ENCODE measurements at places on chromosomes 7 and 10.

GRCh38 chr7:80837345-80837744 is 81.5 kb downstream of the SEMA3C start:
- DNase-seq: no peak

- DNase-seq: no peak
These were observed 76.8 kb downstream of the PTN start for GRCh38 chr7:137266764-137267163.

DNA sequence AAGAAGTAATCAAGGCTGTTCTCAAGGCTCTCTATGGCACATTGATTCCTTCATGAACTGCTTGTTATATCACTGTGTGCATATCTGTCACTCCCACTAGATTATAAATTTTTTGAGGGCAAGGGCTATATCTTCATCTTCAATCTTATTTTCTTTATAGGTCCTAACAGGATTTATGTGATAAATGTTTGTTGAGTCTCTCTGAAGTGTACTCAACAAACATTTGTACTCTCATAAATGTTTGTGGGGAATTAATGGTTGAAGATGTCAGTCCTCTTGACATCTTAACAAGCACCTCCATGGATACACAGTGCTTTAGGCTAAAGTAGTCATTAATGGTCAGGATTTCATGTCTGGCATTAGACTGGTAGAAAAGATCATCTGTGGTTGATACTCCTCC is 143.2 kb downstream of the RNLS start:
- DNase-seq: no peak

DNA sequence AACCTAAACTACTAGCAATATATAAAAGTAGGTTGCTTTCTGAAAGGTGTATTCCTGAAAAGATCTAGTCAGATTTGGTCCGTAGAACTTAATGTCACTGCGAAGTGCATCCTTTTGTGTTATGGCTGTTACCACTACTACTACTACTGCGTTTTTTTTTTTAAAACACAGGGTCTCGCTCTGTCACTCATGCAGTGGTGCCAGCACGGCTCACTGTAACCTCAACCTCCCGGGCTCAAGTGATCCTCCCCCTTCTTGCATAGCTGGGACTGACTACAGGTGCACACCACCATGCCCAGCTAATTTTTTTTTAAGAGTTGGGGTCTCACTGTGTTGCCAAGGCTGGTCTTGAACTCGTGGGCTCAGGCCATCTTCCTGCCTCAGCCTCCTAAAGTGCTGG is 14.5 kb downstream of the WIPI2 start:
- DNase-seq: no peak

- DNase-seq: no peak
These were observed 138.9 kb downstream of the CACNB2 start for GRCh38 chr10:18279173-18279572.

DNA sequence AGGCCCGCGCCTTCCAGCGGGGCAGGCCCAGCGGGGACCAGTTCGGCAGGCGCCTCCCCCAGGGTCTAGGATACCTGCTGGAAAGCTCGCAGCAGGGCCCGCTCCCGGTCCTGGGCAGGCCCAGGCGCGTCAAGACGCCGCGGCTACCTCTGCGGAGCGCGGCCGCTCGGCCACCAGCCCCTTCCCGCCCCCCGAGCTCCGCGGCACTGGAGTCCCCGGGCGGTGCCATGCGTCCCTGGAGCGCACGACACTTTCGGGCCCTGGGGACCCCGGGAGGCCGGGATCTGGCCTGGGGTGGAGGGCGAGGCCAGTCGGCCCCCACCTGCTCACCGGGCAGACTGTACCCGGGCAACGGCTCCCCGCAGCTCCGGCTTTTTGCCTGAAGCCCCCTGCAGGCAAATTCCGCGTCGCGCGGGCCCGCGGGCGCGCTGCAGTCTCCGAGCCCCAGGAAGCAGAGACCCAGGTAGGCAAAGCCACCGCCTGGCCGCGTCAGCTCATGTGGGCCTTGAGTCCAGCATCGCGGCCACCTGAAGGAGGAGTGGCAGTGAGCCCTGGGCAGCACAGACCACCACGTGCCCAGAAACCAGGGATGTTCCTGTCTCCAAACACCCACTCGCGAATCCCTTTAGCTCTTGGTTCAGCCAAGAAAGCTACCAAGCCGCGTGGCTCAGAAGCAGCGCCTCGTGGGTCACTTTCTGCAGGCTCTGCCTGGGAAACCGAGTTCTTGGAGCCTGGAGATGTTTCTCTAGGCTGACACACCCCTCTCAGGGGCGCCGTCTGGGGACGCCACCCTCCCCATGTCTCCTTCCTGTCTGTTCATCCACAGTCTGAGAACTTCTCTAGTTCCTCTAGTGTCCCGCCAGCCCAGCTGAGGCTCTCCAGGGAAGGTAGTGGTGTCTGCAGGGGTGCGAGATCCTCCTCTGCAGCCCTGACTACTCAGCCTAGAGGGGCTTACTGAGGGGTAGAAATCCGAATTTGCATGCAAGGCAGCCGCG is 46.1 kb upstream of the APBB1IP start:
- no peak for DNase-seq

GRCh38 chr10:132959559-132959961 is 17.2 kb upstream of the CFAP46 start:
- DNase-seq: no peak

- DNase-seq: no peak
These were observed 12.3 kb downstream of the AUTS2 start for GRCh38 chr7:69610374-69611084.

- no peak for DNase-seq
These were observed 19.0 kb downstream of the INTS1 start for GRCh38 chr7:1485156-1485555.

- no peak for DNase-seq
These were observed 195.2 kb upstream of the C7orf33 start for GRCh38 chr7:148395352-148395811.

DNA sequence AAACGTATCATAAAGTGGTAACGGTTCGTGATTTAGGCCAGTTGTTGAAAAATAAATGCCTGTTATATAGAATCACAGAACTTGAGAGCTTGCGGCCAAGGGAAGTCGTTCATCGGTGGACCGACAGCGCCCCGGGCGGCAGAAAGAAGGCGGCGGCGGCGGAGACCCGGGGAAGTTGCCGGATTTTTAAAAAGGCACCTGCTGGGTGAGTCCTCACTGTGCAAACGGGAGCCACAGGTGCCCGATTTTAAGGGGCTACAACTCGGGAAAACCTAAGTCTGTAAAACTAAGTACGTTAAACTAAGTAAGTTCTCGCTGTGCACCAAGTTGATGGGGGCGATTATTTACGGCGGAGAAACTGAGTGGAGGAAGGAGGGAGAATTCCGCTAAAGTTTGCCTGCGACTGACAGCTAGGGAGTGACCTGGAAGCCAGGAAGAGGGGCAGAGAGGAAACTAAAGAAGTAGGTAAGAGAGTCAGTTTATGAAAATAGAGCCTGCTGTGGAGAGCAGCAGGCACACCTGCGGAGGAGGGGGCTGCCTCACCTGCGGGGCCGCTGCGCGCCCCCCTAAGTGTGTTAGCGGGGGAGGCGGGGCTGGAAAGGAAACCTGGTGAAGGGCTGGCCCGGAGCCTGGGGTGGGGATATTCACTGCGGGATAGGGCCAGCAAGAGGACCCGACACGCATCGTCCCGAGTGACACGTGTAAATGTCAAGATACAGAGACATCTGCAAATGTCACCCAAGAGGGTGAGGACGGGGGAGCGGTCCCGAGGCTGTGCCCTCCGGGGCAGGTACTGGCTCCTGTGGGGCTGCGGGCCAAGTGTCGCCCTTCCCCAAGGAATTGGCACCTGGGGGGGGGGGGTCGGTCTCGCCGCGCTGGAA is 996 bp downstream of the ADAM12 start:
- peak; percentile 80 for DNase-seq

DNA sequence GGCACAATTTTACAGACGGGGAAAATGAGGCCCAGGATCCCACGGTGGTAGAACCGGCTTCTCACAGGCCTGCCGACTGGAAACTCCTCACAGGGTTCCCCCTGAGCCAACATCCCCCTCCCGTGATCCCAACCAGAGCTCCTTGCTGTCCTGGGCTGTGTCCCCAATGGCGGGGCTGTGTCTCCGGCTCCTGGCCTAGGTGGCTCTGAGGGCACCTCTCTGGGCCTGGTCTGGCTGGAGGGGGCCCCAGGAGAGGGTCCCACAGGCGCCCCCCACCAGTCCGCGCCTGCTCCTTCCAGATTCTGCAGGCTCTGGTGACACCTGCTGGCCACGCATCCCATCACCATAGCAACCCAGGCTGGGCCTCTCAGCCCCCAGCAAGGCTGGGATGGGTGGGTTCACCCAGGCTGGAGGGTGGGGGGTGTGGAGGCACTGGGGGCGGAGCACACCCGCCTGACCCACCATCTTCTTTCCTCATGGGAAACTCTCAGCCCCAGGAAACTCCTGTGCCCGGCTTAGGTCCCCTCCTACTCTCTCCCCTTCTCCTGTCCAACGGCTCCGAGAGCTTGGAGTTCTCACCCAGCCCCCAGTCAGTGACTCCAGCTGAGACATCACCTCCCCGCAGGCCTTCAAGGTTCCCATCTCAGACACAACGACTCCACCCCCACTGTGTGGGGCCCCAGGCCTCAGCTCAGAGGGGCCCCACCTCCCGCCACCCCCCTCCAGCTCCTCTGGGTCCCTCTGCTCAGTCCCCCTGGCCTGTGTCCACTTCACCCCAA is 27.1 kb upstream of the TNRC18 start:
- peak; percentile 56 for DNase-seq

DNA sequence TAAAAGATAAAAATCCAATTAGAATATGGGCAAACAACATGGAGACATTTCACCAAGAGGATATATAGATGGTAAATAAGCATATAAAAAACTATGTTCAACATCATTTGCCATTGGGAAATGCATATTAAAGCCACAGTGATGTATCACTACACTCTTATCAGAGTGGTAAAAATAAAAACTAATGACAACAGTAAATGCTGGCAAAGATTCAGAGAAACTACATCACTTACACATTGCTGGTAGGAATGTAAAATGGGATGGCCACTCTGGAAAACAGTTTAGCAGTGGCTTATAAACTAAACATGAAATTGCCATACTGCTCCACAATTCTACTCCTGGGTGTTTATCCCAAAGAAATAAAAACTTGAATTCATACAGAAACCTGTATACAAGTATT is 59.2 kb downstream of the CROT start:
- no peak for DNase-seq

- no peak for DNase-seq
These were observed 50.4 kb downstream of the NEURL1 start for GRCh38 chr10:103543617-103544525.

DNA sequence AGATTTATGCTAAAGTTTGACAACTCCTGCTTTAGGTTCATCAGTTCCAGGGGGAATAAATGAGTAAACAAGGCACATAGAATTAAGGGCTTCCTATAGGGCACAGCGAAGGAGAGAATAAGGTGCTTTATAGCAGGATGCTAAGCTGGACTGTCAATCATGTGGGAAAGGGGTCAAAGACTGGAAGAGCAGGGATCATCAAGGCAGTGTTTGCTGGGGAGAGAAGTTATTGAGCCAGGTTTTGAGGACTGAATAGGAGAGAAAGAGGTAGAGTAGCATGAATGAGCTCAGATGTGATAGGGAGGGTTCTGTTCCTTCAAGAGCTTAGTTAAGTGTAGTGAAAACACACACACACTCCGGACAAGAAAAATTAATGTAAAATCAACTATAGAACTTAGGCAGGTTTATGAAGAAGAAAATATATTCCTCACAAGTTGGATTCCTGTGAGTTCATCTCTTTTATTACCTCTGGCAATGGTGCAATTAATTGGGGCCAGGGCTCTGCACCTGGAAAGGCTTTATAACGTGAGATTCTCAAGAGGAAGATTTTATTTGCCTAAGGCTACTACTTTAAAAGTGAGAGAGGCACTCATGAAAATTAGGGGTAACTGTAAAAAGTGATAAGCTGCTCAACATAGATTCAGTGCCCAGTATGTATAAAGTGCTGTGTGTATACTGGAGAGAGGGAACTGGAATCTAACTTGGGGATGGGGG is 222.4 kb downstream of the AUTS2 start:
- no peak for DNase-seq

GRCh38 chr7:18426564-18427226 is 68.9 kb upstream of the HDAC9 start:
- DNase-seq: no peak

DNA sequence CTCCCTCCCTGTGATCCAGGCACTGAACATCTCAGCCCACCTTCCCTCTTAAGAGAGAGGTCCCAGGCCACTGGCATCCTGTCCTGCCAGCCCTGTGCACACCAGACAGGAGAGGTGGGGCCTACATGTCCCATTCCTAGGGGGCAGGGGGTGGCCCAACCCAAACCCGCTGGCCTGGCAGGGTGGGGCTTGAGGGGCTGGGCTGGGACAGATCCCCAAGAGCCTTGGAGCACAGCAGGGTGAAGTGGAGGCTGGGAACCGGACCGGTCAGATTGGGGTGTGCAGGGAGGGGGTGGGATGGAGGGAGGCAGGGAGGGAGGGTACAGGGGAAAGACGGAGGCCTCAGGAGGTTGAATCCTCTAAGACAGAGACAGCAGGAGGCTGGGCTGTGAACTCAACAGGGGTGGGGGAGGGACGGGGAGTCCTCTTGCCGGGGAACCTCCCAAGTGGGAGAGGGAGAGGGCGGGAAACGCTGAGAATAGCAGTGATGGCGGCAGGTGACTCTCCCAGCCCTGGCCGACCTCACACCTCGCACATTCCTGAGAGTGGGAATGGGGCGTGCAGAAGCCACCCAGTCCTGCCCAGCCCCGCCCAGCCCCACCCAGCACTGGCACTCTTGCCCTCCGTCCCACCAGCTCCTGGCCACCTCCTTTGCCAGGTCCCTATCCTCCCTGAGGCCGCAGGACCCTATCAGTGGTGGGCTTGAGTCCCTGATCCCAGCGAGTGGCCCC is 6.7 kb downstream of the TSC22D4 start:
- DNase-seq: no peak

GRCh38 chr7:107486041-107486440 is 16.2 kb downstream of the GPR22 start:
- no peak for DNase-seq

GRCh38 chr7:32219416-32219815 is 149.2 kb upstream of the PDE1C start:
- no peak for DNase-seq

DNA sequence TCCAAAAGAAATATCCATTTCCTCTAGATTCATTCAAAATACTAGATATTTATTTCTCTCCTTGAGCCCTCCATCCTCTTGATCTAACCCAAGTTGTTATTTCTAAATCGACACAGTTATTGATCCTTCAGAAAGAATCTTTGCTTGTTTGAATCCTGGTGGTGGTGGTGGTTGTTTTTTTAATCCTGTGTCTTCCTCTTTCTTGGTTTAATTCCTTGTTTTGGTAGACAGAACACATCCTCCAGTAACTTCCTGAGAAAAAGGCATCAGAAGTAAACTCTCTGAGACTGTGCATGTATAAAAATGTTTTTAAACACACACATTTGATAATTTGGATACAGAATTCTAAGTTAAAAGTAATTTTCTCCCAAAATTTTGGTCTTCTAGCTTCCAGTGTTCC is 49.9 kb downstream of the SIRT1 start:
- no peak for DNase-seq

DNA sequence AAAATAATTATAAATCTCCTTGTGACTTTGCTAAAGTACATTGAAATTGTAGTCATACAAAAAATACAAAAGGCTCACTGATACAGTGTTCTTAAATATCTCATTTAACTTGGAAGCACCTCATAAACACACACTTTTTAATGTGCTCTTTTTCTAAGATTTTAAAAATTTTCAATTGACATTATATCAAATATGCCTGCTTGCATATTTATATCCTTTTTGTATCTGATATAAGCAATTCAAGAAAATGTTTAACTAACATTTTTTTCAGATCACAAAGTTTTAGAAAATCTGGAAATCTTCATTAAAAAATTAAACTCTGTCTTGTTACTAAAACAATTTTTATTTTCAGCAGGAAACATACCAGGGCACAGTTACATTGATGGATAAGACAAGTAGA is 661.5 kb downstream of the REEP3 start:
- no peak for DNase-seq

Data from ACHN (cell line).